ENCODE measurements at places on chromosomes 7 and 10.

DNA sequence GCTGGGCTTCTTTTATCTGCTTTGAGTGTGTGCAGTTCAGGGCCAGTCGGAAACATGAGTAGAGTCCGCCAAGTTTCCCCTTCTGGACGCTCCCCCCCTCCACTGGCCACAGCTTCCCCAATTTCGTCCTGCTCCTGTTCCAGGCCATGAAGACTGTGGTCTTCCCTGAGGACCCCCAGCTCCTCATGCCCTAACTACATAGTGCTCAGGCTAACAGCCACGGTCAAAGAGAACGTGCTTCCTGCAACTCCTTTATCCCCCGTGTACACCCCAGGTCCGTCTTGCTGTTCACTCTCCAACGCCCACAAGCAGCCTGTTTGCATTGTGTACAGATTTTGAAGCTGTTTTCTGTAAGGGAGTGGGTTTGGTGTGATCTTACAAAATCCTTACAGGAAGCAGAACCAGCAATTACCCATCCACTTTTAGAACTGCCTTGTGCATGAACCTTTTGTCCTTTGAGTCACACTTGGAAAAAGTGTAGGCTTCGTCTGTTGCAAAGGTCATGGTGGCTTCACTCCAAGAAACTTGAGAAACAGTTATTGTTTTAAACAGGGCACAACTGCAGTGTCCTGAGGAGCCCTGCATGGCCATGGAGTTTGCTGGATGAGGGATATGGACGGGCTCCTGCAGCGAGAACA, 77.0 kb upstream of the FAM20C start:
- DNase-seq, result no peak

DNA sequence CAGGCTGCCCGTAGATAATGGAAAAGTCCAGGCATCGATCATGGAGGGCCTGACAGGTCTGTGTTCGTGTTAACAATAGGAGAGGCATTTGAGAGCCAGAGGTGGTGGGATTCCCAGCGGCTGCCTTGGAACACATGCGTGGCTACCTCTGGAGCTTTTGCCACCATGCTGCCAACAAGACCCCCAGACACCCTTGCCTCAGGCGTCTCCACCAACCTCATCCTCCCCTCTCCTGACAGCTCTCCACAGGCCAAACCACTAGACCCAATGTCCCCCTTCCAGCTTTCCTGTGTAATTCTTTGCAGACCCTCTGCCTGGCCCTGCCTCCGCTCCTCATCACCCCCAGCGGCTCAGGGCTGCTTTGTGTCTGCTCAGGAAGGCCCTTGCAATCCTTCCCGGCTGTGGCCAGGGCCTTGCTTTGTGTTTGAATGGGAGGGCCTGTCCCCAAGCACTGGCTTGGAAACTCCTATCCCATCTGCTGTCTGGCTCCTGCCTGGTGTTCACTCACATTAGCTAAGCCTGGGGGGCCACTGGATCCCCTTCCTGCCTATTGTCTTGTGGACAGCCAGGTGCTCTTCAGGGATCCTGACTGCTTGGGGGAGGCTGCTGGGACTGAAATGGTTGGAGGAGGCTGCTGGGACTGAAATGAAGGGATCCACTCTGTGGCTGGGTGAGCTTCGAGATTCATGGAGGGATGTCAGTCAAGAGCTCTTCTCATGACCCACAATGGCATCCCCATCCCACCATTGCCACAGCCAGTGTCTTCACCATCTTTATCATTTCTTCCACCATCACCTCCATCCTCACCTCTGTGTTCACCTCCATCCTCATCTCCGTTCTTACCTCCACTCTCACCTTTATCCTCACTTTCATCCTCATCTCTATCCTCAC, 60.8 kb upstream of the ELN start:
- DNase-seq, result no peak

DNA sequence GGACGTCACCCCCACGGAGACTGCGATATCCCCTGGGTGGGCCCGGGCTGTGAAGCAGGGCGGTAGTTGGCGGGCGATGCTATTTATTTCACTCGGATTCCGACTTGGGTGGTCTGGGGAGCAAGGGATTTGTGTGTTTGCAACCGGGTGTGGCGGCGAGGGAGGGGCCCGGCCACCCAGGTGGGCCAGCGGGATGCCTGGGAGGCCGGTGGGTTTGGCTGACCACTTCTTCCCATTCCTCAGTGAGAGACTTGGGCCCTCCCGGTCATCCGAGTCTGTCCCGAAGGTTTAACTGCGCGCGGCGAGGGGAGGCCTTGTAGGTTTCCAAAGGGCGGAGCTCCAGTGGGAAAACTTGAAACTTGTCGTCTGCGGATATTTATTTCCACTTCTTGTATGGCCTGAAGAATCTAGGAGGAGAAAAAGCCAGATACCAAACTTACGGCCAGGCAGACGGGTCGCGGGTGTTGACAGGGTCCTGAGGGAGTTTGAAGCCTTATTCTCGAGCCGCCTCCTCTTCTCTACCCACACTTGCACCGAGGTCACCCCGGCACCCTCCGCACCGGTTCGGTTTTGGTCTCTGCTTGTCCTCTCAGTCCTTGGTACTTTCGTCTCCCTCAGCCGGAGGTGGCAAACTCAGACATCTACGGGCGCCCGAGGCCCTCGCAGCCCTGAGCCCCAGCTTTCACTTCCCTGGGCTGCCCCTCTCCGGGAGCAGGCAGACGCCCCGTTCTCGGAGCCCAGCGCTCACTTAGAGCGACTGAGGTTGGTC, 17.9 kb downstream of the ZNF316 start:
- DNase-seq, result no peak

- no peak for DNase-seq
Measured at GRCh38 chr7:64371116-64371515, 57.4 kb downstream of the ZNF736 start.

DNA sequence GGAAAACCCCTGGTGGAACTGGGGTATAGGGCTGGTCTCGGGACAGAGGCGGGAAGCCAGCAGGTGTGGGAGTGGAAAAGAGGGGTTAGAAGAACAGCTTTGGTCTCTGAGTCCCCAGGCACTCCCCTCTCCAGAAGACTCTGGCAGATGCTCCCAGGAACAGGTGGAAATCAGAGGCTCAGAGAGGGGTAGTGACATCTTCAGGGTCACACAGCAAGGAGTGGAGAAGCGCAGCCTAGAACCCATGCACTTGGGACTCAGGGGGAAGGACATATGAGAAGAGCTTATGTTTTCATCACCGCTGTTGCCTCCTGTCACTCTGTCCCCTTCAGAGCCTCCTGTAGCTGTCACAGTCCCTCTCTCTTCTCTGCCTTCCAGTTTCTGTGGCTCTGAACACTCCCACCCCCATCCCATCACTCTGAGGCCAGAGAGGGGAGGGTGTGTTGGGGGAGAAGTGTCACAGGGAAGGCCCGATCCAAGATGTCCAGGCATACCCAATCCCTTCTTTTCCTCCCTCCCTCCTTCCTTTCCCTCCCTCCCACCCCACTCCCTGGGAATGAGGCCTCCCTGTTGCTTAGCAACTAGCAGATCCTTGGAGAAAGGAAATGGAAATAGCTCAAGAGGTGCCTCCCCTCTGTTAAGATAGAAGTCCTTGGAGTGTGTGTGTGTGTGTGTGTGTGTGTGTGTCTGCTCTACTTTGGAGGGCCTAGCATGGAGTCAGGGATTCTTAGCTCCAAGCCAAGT, 32.0 kb downstream of the SRRM3 start:
- DNase-seq, result no peak

DNA sequence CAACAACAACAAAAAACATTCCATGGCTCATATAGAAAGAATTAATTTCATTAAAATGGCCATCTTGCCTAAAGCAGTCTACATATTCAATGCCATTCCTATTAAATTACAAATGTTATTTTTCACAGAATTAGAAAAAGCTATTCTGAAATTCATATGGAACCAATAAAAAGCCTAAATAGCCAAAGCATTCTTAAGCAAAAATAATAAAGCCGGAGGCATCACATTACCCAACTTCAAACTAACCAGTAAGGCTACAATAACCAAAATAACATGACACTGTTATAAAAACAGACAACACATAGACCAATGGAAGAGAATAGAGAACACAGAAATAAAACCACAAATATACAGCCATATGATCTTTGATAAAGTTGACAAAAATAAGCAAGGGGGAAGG, 330.4 kb downstream of the KIF20B start:
- DNase-seq, result no peak

GRCh38 chr7:130473876-130474275, 18.0 kb upstream of the MEST start:
- DNase-seq, result no peak

- DNase-seq, result no peak
Measured at GRCh38 chr7:30186725-30187124, 51.9 kb downstream of the MTURN start.

GRCh38 chr7:27418541-27418940, 175.9 kb downstream of the EVX1 start:
- DNase-seq, result no peak

- DNase-seq, result no peak
Measured at GRCh38 chr7:107643407-107643806, 17.2 kb upstream of the SLC26A4 start.

DNA sequence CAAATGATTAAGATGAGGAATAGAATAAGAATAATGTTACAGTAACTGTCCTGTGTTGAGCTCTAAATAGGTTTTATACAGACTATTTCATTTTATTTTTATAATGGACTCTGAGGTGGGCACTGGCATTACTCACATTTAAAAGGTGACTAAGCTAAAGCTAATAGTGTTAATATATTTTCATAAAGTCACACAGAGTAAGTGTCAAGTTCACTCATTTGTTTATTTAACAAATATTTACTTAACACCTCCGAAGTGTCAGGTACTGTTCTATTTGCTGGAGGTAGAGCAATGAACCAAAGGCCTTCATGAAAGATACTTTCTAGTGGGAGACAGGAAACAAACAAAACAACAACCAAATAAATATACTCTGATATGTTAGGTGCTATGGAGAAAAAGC, 44.0 kb downstream of the ASB4 start:
- DNase-seq, result no peak

GRCh38 chr7:14398526-14398925, 409.1 kb upstream of the ETV1 start:
- DNase-seq, result no peak

GRCh38 chr10:30111340-30112022, 52.1 kb upstream of the JCAD start:
- DNase-seq, result peak; percentile 98

- DNase-seq, result peak; percentile 76
Measured at GRCh38 chr10:113520690-113521474, 32.0 kb upstream of the HABP2 start.

- peak; percentile 38 for DNase-seq
Measured at GRCh38 chr10:22605168-22605567, 109.2 kb downstream of the PIP4K2A start.

- peak; percentile 76 for DNase-seq
Measured at GRCh38 chr7:113710310-113711096, 208.3 kb downstream of the PPP1R3A start.

GRCh38 chr10:10816447-10816846, 201.2 kb upstream of the CELF2 start:
- DNase-seq, result no peak

GRCh38 chr7:143408686-143409561, at the start of gene EPHA1:
EPHA1 (minus strand) TSS chr7:143408856; CDS start chr7:143408805, 51 bp downstream.
- DNase-seq, result no peak

Data from dermis microvascular lymphatic vessel endothelial cell (primary cell).